ENCODE measurements at places on chromosomes 2 and 18.
A peak's percentile ranks its signal among the peaks of the same experiment; 100 is the strongest.

DNA sequence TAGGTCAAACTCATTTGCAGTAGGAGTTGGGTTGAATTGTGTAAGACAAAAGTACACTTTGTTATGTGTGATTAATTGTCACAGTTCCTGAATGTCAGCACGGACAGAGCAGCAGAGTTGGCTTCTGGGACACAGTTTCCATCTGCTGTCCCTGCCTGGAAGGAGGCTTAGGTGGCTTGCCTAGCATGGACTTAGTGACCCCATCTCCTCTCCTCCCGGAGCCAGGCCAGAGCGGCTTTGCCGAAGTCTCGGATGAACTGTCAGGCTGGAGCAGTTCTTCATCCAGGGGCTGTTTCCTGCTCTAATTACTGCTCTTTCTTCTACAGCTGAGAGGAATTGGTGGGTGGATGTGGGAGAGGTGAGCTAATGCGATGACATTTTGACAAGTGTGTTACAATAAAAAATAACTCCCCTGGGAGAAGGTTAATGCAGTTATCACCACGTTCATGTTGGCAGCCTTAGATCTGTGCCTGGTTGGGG is 102.0 kb downstream of the SH3RF3 start:
- no peak for DNase-seq

DNA sequence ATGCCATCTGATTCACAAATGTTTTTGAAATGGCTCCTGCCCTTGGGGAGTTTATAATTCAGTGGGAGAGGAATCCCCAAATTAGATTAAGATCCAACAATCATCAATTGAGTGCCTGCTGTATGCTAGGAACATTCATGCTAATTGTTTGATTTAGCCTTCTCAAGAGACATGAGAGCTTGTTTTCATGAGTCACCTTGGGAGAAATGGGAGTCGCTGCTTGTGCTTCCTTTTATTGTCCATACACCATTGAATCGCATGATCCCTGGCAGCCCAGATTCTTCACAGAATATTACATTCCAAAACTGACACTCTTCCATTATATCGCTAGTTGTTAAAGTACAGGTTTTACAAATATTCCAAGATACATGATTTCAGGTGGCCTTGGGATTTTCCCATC is 106.0 kb upstream of the MAP3K20 start:
- no peak for DNase-seq

DNA sequence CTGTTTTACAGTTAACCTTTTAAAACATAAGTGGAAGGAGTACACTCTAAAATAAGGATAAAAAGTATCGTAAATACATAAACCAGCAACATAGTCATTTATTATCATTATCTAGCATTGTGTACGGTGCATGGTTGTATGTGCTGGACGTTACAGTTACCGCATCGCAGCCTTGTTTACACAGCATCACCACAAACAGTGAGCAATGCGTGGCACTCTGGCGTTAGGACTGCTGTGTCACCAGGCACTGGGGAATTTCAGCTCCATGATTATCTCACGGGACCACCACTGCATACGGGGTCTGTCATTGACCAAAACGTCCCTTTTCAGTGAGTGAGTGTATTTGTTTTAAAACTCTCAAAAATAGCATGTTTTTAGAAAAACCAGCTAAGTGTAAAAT is 103.0 kb upstream of the SNTG2 start:
- no peak for DNase-seq

- no peak for DNase-seq
Measured at GRCh38 chr2:106080959-106081358, 113.1 kb downstream of the UXS1 start.

DNA sequence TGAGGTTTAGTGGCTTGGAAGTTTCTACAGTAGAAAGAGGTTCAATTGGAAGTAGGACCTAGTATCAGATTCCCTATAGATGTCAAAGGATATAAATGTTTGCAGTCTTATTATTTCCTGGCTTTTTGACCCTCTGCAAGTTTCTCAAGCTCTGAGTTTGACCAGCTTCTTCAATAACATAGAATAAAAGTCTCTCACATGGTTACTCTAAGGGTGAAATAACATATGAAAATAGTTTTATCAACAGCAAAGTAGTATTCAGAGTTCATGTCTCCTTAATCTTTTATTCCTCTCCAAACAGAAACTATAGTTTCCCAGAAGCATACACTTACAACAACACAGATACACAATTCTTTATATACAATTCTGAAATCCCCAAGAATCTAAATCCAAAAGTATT is 132.9 kb upstream of the RND3 start:
- DNase-seq, result no peak

DNA sequence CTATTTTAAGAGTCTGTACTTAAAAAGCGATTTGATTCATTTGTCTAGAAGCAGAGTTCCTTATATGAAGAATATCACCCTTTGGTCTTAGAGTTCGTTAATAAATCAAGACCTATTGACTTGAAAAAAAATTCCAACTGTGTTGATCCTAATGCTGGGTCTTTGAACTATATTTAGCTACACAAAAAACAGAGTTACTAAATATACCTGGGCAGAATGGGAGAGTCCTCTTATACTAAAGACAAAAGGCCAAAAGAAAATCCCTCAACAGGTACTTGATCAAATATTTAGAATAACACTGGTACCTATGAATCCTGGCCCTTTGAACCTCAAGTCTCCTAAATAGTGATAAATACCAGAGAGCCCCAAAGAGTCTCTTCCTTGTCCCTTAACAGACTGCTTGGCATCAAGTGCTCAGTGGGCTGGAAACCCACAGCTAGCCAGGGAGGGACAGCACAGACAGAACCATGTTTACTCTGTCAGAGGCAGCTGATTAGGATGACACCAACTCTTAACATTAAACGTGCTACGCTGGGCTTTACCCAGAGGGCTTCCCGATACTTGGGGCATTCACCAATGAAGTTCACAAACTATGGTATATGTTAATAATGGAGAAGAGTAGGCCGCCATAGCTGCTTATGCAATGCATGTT is 95.1 kb downstream of the FIGN start:
- no peak for DNase-seq

DNA sequence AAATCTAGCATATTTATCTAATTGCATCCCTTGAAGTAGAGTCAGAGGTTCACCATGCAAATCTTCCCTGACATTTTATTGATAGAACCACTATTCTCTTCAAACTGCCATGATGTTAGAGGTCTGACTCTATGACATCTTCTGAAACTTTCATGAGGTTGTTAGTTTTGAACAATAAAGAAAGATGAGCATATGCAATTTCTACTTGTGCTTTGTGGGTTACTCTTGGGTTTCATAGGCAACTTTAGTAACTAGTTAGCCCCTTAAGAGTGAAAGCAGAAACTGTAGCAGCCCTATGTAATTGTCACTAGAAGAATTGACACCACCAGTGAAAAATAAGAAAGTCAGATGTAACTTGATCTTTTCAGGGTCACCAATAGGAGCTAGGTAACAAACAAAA is 53.1 kb upstream of the ZEB2 start:
- DNase-seq, result no peak

- DNase-seq, result no peak
Measured at GRCh38 chr2:42474765-42475454, 18.9 kb downstream of the KCNG3 start.

- no peak for DNase-seq
Measured at GRCh38 chr2:189726271-189726670, 36.3 kb downstream of the OSGEPL1 start.

GRCh38 chr18:63004466-63005089 is 289.2 kb downstream of the PHLPP1 start:
- DNase-seq, result no peak

- DNase-seq, result no peak
Measured at GRCh38 chr2:204578928-204579598, 33.8 kb downstream of the PARD3B start.

DNA sequence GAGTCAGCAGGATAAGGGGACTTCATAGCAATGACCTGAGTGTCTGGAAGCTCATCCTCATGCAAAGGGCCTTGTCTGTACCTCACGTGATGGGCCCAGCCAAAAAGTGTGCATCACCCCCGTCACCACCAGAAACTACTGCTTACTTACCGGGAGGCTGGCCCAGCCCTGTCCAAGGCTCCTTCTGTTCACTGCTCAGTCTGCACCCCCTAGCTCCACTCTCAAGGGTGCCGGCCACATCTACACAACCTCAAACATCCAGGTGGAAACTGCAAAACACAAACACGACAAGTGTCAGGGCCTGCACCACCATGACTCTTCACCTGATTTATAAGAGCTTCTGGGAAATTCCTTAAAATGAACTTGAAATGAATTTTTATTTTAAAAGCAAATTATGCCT is 55.1 kb downstream of the ADD2 start:
- DNase-seq, result no peak

- no peak for DNase-seq
Measured at GRCh38 chr2:159840616-159841015, 42.6 kb upstream of the CD302 start.

DNA sequence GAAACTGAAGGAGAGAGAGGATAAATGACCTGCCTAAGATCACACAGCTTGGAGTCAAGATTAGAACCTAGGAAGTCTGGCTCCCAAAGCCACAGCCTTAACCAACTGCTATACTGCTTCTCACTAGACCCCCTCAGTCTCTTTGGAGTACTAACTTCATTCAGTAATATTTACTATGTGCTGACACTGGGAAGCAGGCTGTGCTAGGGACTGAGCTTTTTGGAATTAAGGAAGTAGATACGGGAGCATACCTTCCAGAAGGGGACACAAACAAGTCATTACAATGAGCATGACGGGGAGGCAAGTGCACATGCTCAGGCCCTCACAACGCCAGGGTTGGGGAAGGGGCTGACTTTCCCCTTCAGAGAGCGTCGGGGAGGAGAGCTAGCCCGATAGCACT is 97.7 kb downstream of the INO80D start:
- DNase-seq, result no peak

DNA sequence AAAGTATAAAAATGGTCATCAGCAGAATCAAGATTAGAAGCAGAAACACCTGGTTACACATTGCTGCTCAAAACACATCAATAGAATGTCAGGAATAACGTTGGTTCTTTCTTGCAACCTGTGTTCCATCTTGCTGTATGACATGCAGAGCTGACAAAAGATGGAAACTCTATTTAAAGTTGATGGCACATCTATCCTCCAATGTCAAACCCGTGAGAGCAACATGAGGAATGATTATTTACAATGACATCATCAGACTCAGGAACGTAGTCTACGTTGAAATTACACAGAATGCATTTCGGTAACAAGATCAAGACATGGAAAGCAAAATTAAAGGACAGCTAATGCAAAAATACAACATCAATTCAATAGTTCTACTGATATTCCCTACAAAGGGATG is 26.2 kb upstream of the TTN start:
- no peak for DNase-seq

DNA sequence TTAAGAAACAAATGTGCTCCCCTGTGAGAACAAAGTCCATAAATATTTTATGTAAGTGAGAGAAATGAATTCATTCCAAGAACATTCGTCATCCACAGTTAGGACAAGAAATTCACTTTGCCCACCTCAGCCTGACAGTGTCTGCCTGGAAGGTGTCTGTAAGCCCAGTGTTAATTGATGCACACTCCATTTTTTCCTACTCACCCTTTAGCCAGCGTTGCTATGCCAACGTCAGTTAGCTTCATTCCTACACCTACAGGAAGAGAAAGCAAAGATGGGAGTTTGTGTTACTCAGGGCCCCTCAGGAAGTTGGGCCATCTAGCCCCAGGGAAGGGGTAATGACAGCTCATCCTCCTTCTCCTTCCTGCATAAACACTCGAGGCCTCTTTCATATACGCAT is 131.0 kb downstream of the ALPK2 start:
- DNase-seq, result no peak

GRCh38 chr2:143397884-143398614 is 268.8 kb downstream of the ARHGAP15 start:
- DNase-seq, result no peak

- no peak for DNase-seq
Measured at GRCh38 chr2:241869087-241869961, at the start of gene RTP5. Gene RTP5 (plus strand): TSS chr2:241869729. CDS start chr2:241869757, 28 bp downstream.

DNA sequence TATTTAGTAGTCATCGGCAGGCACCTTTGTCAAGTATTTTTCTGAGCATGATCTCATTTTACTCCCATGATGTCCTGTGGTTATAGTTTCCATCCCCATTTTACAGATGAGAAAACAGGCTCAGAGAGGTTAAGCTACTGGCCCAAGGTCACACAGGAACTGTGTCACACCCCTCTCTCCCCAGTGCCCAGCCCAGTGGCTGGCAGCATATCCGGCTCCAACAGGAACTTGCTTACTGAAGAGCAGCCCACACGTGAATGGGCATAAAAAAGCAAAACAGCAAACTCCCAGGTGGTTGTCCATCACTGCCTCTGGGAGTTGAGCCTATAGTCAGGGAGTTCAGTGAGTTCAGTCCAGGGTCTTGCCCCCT is 8.3 kb upstream of the KLF11 start:
- no peak for DNase-seq

DNA sequence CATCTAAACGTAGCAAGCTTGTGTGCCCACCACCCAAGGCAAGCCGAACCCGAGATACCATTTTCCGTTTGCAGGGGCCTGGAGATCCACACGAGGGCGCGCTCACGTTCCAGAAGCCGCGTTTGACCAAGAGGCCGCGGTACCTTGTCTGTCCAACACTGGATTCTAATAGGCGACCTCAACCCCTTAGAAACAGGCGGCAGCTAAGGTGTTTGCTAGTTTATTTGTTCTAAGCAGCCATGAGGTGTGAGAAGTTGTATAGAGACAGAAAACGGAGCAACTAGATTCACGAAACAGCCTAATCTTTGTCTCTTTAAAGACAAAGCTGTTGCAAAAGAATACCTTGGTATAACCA is 4.2 kb downstream of the HOXD11 start:
- DNase-seq, result peak; percentile 61

- no peak for DNase-seq
Measured at GRCh38 chr2:71859211-71859847, 288.3 kb downstream of the CYP26B1 start.

GRCh38 chr2:103123516-103123915 is 361.7 kb downstream of the TMEM182 start:
- DNase-seq, result no peak

Data from erythroblast (primary cell).